Motor neuron (in vitro differentiated cells): ENCODE measurements at places on chromosomes 1 and 21.
A peak's percentile ranks its signal among the peaks of the same experiment; 100 is the strongest.

DNA sequence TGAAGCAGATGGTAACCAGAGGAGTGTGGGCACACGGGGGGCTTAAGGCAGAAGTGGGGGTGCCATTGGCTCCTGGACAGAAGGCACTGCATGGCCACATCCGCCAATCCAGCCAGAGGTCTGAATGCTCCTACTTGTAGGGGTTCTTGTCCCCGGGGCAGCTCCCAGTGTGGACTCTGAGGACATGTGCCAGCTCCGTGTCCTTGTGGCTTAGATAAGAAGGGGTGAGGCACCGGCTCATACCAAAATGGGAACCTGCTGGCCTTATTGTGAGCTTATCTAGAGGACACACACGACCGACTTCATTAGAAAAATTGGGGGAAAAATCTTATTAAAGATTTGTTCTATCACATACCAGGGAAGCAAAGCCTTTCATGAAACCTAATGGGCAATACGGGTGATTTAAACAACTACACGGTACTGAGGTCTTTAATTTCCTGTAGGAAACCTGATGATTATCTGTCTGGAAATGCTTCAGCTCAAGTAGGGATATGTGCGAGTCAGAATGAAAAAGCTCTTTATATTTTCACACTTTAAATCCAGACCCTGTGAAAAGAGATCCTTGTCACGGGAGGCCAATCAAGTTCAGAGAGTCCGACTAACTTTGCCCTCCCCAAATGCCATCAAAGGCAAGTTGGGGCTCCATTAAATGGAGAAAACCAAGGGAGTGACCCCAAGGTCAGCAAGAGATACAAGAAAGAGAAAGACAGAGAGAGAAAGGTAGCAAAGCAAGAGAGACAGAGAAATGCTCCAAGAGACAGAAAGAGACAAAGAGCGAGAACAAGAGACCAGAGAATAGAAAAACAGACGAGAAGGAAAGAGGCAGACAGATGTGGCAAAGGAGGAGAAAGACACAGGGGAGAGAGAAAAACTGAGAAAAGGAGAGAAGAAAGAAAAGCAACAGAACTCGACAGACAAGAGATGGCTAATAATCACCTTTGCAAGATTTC lies 14.1 kb upstream of the KCNN3 start:
- no peak for ATAC-seq

- ATAC-seq, result no peak
Measured at GRCh38 chr1:19869929-19870328, 12.3 kb upstream of the OTUD3 start.

- peak; percentile 89 for ATAC-seq
Measured at GRCh38 chr1:12336413-12336812, 106.6 kb downstream of the VPS13D start.

DNA sequence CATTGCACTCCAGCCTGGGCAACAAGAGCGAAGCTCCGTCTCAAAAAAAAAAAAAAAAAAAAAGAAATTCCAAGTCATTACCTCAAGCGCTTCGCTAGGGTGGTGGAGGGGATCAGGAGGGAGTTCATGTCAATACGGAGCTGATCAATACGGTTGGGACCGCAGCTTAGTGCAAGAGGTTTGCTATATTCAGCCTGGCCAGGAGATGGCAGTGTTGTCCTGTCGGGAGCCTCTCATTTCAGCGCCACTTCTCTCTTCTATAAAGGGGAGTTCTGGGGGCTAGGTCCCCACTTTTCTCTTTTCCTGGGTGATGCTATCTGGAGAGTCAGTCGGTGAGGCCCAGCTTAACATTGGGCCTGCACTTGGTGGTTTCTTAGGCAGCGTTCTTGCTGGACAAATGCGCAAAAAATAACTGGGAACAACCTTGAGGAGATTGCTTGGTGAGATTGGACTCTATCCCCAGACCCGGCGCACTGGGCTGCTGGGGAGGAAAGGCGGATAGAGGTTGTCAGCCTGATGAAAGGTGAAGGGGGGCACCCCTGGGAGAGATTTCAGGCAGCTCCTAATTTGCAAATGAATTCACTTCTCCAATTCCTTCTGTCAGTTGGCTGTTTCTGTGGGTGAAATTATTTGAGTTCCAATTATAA lies 40.4 kb downstream of the KIAA0040 start:
- ATAC-seq, result peak; percentile 83

GRCh38 chr1:59143133-59143487 lies 153.8 kb upstream of the FGGY start:
- ATAC-seq, result no peak

GRCh38 chr1:181169281-181169865 lies 80.9 kb downstream of the IER5 start:
- ATAC-seq, result peak; percentile 36

GRCh38 chr1:207277241-207277640 lies 44.2 kb upstream of the CD55 start:
- ATAC-seq, result no peak

DNA sequence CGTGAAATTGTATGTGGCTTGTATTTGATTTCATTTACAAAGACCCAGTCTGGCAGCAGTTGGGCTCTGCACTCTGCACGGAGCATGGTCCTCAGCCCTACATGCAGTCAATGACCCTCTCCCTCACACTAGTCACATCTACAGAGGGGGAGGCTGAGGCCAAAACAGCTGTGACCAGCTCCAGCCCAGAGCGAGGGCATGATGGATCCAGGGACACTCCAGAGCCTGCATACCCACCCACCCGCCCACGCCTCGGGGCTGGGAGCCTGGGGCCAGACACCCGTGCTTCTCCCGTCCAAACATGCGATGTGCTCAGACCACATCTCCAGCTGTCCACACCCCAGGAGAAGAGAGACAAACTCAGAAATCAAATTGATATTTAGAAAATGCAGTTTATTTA lies 14.0 kb upstream of the PRDM16 start:
- no peak for ATAC-seq

DNA sequence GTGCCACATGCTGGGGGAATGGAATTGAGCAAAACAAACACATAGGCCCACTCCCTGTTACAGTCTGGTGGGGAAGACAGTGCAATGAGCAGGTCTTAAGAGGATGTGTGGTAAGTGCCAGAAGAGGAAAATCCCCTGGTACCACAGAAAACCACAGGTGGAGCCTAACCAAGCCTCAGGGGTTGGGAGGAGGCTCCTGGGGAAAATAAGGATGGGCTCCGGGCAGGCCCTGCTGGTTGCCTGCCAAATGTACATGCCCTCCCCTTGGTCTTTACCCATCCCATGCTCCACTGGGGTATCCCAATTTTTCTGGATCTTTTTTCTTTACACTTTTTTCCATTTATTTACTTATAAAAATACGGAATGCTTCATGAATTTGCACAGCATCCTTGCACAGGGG lies 40.4 kb downstream of the ATP1A1 start:
- ATAC-seq, result no peak

DNA sequence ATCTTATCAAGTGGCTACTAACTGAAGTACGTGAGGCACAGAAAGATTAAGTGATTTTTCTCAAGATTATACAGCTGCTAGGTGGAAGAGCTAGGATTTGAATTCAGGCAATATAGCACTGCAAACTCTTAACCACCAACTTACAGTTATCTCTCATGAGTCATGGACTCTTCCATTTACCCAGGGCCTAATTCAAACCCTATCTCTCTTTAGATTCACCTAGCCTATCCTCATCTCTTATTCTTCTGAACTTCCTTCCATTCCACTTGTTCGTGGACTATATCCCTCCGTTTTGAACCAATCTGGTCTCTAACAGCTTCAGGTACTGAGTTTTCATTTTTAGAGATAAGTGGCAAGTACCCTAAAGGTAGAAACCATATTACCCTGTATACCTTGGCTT lies 92.8 kb upstream of the DMRTA2 start:
- ATAC-seq, result no peak

GRCh38 chr21:42722153-42722552 lies 68.7 kb downstream of the PDE9A start:
- ATAC-seq, result no peak

DNA sequence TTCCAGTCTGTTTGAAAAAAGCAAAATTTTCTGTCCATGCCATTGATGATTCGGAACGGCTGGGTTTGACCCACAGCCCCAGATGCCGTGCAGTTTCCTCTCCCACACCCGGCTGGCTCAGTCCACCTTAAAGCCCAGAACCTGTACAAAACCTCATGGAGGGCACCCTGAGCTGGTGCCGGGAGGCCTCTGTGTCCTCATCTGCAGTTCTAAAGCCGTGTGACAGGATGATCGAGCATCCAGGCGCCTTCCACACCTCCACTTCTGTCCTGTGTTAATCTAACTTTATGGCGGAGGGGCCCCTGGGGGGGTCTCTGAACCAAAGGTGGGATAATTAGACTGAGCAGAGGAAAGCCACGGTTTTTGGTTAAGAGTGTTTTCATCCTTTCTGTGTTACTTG lies 49.6 kb downstream of the SLC37A1 start:
- ATAC-seq, result peak; percentile 8

DNA sequence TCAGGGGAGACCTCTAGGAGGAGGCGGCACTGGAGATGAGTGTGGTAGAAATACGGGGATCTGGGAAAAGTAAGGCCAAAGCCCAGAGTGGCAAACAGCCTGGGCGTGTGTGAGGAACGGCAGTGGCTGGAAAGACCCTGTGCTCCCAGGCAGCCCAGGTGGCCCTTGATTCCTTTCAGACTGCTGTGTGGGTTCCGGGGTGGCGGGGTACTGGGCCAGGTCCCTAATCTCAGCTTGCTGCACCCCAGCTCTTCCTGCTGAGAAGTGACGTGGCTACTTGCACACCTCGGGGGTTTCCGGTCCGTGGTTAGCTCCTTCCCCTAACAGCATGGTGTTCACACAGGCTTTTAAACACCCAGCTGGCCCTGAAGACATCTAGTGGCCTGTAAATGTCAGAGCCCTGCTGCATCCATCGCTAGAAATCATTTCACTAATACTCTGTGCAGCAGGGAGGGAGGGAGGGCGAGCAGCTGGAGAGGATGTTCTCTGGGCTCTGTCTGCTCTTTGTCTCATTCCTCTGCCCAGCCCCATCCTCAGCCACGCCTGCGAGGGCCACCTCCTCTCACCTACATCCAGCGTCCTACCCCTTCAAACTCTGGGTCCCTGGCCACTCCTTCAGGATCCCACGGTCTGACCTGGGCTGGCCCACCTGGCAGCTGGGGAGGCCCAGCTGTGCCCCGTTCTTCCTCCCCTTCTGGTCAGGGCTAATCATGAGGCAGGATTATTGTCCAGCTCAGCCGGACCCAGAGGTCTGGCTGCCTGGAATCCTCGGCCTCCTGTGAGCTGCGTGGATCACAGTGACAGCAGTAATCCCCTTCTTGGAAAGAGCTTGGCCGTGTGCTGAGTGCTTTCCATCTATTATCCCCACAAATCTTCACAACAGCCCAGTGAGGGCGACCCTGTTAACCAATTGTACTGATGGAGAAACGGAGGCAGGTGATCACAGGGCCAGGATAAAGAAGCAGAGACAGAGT lies 7.2 kb downstream of the ZDHHC18 start:
- ATAC-seq, result no peak

DNA sequence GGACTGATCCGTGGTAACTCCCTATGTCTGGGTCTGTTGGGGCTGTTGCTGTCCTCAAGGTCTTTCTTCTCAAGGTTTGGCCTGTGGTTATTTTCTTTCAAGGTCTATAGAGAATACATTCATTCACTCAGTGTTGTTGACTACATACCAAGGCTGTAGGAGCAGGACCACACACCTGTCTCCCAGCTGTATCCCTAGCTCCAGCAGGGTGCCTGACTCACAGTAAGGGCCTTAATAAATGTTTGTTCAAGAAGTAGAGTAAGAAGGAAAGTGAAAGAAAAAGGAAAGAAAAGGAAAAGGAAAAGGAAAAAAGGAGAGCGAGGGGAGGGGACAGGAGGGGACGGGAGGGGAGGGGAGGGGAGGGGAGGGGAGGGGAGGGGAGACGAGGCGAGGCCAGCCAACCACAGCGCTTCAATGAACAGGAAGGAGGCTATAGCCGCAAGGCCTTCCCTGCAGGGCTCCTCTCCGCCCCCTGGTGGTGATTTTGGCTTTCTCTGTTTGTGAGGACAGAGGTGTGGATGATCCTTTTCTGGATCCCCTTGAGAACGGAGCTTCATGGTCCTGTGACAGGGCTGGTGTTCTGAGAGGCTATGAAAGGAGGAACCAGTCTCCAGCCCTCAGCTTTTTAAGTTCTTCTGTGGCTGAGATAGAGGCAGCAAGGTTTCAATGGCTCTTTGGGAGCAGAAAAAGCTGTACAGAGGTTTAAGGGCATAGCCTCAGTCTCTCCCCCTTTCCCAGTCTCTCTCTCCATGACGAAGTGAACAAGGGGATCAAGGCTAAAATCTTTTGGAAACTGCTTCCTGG lies 30.6 kb upstream of the LCE5A start:
- ATAC-seq, result peak; percentile 82

GRCh38 chr1:97047421-97047793 lies 325.8 kb downstream of the PTBP2 start:
- no peak for ATAC-seq

DNA sequence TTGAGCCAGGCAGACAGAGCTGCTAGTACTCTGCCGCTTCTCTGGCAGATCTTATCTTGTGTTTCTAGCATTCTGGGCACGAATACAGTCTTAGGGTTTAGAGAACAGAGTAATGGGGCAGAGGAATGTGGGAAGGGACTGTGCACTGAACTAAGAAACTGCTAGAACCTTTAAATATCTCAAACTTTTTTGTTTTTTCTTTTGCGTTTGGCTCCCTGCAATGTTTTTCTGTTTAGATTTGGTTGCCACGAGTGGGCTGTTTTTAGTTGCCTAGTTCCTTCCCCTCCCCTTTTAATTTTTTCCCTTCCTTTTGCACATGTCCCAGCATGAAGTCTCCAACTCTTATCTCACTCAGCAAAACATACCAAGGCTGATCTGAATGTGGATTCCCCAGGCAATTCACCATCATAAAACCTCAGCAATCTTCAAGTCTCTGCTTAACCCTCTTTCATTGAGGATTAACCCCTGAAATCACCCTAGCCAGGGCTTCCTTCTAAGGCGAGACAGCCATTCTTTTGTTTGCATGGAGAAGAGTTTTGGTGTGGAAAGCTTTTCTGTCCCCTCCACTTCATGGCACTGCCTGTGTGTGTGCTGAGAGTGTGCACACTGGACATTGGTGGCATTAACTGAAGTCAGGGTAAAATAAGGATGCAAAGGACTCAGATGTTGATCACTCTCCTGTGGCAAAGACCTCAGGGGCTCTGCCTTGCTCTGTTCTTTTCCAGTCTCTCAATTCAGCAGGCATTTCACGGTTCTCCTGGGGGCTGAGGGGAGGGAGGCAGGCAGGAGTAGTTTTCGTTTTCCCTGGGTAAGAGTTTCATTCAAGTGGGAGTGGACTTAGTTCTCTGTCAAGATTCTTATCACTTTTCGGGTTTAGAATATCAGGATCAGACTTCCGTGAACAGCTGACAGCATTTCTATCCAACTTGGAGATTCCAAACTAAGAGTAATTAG lies 2.8 kb upstream of the ATF3 start:
- ATAC-seq, result no peak

GRCh38 chr1:239744851-239745250 lies 346.8 kb upstream of the FMN2 start:
- ATAC-seq, result no peak

- no peak for ATAC-seq
Measured at GRCh38 chr1:96633695-96634094, 87.9 kb upstream of the PTBP2 start.

GRCh38 chr21:15121655-15122120 lies 56.9 kb upstream of the NRIP1 start:
- ATAC-seq, result peak; percentile 45

GRCh38 chr1:6378096-6378746 lies 15.3 kb downstream of the ACOT7 start:
- ATAC-seq, result no peak
